ENCODE measurements at places on chromosomes 1 and 21.

- DNase-seq, result no peak
These were observed 50.1 kb downstream of the PHC2 start for GRCh38 chr1:33380811-33381210.

- DNase-seq, result no peak
These were observed 2.3 kb downstream of the NENF start for GRCh38 chr1:212434992-212435391.

- no peak for DNase-seq
These were observed 36.7 kb upstream of the MTF2 start for GRCh38 chr1:93042187-93043056.

GRCh38 chr1:101797722-101798121 lies 199.0 kb downstream of the OLFM3 start:
- no peak for DNase-seq

- no peak for DNase-seq
These were observed 515 bp downstream of the MAN1C1 start for GRCh38 chr1:25616987-25617624.

DNA sequence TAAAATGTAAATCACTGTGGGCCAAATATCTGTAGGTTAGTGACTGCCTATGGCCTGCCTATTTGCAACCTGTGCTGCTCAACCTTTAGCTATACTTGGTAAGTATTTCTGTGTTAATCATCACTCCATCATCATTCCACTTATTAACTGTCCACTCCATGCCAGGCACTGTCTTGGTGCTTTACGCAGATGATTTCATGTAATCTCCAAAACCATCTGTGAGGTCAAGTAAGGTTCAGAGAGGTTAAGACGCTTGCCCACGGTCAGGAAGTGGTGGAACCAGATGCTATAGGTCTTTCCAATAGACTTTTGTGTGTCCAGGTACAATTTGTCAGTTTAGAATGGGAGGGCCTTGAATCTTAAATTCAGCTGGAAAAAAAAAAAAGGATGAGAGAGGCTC lies 10.8 kb upstream of the PHACTR4 start:
- DNase-seq, result no peak

DNA sequence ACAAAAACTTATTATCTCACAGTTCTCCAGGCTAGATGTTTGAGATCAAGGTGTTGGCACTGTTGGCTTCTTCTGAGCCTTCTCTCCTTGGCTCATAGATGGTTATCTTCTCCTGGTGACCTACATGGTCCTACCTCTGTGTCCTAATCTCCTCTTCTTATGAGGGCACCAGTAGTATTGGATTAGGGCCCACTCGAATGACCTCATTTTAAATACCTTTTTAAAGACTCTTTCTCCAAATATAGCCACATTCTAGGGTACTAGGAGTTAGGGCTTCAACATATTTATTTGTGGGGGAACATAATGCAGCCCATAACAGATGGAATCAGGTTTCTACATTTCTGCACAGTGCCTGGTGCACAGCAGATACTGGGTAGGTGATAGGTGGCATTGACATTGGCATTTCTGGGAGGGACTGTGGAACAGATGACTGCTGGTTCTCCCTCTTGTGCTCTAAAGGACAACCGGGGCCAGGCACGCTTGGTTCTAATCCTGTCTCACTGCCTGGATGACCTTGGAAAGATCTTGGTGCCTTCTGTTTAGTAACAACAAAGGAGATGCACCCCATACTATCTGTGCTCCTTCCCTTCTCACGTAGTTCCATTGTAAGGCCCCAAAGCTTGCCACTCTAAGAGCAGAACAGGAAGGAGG lies 140.3 kb downstream of the PLPP3 start:
- DNase-seq, result no peak

DNA sequence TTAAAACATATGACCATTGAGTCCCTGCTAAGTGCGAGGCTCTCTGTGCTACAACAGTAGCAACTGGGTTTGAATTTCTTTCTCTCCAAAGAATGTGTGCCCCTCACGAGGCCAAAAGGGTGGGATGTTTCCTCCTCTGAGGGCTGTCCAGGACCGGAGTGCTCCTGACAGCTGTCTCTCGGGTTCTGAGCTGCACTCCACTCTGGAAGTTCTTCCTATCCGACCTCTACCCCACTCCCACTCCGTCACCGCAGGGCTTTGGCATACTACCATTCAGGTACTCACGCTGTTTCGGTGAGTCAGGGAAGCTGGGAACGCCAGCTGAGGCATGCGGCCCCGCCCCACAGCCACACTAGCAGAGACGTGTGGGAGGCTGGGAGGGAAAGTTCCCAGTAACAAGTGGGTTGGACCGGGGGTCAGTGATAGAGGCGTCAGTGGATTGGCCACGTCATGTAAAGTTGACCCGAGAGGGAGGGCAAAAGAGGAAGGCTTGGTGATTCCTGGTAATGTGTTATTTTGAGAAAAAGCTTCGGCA lies 705 bp upstream of the SLC50A1 start:
- peak; percentile 92 for DNase-seq

DNA sequence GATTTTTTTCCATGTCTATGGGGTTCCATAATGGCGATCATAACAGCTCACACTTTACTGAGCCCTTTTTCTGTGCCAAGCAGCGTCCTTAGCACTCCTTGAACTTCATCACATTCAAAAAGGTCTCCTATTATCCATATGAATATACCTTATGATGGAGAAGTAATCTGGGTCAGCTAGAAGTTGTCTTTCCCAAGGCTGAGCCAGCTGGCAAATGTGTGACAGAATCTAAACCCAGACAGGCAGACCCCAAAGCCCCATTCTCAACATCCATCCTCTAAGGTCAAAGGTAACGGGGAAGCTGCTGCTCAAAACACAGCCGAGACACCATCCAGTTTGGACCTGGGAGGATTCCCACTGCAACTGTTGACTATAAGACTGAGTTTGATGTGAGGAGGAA lies 249.6 kb downstream of the PRDM2 start:
- no peak for DNase-seq

GRCh38 chr21:33265664-33266049 lies 510 bp upstream of the IL10RB start:
- no peak for DNase-seq

DNA sequence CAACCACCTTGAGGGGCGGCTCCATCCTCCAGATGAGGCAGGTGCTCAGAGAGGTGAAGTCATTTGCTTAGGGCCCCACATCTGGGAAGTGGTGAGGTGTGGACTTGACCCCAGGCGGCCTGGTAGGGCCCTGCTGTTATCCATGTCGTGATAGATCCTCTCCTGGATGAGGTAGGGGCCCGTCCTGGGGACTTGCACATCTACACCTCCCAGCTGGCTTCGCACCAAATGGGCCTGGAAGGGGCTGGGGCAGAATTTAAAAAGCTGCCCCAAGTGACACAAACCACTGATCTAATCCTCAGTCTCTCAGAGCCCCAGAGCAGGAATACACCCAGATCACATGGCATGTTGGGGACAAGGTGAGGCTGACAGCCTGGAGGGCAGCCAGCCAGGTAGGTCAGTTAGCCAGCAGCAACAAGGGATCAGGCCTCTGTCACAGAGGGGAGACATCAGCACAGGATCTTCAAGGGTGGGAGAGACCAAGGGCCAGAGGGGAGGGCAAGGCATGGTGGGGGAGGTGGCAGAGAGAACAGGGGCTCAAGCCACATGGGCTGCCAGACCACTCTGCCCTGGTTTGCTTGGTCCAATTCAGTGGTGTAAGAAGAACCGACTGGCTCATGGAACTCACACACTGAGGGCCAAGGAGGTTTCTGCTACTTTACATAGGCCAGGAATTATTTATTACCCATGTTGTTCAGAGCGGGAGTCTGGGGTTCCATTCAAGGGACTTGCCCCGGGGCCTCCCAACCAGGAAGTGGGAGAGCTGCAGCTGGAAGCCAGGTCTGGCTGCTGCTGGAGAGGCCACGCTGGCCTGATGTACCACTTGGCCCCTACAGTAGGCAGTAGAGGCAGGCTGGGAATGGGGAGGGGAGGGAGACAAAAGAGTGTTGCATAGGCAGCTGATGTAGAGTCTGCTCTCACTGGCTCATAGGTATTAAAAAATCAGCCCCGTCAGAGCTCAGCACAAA lies 12.1 kb downstream of the LRP8 start:
- no peak for DNase-seq

DNA sequence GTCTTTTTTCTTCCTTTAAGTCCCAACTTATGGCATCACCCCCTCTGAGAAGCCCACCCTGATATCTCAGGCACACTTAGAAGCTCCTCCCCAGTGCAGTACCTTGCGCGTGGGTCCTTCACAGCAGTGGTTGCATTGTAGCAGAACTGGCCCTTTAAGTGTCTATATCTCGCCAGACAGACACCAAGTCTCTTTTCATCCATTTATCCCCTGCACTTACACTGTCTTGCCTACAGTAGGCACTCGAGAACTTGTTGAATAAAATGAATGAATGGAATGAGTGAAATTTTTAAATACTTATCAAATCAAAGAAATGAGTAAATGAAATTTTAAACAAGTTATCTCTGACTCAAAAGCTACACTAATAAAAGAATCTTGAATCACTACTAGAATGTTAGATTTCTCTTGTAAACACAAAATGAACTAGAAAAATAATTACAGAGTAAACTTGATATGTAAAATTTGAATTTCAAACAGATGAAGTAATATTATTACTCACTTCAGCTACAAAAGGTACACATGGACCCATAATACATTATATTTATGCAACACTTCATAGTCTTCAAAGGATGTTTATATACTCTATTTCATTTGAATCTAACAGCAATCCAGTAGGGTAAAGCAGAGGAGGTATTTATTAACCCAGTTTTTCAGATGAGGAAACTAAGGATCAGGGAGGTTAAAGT lies 54.7 kb upstream of the MAN1A2 start:
- DNase-seq, result peak; percentile 23

DNA sequence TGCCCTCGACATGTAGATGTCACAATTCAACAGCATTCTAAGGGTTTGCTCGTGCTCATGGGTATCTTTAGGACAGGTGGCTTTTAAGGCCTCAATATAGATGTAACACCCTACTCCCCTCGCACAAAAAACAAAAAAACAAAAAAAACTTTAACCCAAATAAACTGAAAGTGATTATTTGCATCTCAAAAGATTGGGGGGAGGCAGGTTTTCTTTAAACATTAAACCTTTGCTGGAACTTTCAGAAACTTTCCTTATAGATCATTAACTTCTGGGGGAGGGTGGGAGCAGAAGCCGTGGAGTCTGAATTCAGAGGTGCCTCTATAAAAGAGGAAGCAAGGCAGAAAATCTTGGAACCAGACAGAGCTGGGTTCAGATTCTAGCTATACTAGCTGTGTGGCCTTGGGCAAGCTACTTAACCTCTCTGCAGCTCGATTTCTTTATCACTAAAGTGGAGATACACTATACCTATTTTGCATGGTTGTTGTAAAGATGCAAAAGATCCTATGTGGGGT lies 3.2 kb upstream of the KIAA1614 start:
- DNase-seq, result no peak

DNA sequence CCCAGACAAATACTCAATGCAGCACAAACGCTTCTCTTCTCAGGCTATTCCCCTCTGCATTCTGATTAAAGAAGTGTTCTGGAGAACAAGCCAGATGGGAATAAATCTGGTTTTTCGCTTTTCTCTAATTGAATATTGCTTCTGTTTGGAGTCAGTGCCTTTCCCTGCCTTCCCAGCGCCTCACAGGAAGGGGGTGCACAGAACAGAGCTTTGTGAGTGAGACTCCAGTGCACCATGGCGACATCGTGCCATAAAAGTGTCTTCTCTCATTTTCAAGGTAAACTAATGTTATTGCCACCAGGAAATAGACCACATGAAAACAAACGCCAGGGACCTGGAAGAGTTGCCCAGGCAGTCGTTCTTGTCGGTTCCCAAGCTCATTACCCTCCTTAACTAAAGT lies 43.6 kb upstream of the SLC45A1 start:
- DNase-seq, result no peak

- DNase-seq, result no peak
These were observed 77.6 kb downstream of the SETD4 start for GRCh38 chr21:35982717-35983116.

DNA sequence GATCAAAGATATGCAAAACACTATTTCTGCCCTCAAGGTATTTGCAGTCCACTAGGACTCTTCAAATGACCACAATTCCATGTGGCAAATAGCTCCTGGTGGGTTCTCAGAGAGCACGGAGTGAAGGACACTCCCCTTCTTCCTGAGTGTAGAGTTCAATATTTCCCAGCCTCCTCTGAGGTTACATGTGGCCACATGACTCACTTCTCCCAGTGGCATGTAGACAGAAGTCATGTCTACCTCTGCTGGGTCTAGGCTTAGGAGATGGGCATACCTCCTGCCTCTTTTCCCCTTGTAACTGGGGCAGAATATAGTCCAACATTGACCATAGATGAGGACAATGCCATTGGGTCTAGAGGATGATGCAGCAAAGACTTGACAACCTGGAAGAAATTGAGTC lies 191.4 kb downstream of the MIS18A start:
- no peak for DNase-seq

DNA sequence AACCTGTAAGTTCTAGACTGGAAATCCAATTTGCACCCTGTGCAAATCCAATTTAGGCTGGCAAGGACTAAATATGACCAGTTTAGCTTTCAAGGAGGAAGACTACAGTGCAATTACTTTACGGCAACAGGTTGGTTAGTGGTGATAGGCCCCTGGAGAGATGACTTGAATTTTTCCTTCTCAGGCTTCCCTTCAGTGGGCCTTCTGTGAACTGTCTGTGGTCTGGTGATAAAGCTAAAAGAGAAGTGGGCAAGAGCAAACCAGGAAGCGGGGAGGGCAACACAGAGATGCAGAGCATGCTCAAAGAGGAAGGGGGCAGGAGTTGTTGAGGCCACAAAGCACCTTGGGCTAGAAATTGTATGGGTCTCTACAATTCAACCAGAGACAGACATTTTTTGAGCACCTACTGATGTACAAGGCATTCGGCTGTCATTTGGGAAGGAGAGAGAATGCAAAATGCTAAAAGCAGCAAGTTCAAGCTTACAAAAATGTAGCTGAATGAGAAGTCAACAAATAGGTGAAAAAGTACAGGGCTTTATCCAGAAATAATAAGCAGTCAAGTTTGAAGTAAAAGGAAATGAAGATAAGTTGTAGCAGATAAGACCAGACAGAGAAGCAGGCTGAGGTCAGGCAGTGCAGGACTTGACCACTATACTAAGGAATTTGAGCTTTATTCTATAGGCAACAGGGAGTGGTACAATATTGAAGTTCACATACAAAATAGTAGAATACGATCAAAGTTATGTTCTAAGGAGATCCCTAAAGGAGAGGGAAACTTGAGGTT lies 23.9 kb downstream of the INPP5B start:
- no peak for DNase-seq

DNA sequence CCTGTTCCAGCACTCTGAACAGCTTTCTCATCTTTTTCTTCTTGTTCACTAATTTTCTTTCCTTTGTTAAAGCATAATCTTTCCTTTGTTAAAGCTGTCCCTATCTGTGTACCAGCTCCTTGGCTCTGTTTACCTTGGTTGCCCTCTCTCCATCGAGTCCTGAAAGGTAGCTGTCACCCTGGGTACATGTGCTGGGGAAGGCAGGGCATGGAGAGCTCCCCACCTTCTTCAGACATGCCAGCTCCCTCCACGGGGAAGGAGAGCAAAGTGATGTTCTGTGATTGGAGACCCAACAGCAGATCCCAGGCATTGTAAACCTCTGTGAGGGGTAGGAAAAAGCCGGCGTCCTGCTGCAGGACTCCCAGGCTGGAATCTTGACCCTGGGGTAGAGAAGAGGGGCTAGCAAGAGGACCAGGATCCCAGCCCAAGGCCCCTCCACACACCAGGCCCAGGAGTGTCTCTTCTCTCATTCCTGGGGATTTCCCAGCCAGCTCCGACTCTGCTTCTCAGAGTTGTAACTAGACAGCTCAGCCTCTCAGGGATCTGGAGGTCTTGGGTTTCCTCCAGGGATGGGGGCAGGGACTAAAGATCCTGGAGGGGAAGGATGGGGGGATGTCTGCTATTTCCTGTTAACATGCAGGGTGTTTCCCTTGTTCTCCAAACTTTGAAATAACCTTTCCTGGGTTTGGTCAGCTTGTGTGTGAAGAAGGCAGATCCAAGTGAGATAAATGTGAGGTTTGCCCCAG lies 34.4 kb downstream of the TMCC2 start:
- DNase-seq, result no peak
